ENCODE measurements at places on chromosomes 13 and 19.

GRCh38 chr13:85825454-85825853 is 26.2 kb upstream of the SLITRK6 start:
- no peak for DNase-seq

GRCh38 chr19:1438933-1439354 is 748 bp downstream of the RPS15 start:
- DNase-seq = no peak

GRCh38 chr13:25692099-25692498 is 320.3 kb downstream of the ATP8A2 start:
- no peak for DNase-seq

DNA sequence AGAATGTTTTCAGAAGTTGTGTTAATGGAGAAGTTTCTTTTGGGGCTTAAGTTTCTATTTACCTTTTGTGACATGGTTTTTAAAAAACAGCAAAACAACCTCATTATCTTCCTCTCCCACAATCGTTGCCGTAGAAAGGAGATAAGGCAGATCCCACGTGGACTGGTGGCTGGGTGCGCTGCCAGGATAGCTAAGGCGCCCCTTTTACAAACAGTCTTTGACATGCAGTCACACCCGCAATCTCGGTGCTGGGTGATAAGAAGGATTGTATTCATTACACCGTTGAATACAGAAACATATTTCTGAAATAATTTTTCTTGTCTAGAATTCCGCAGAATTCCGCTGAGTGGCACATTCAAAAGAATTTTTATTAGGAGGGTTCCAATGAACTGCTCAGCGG is 271.1 kb downstream of the UQCRFS1 start:
- DNase-seq = no peak

- no peak for DNase-seq
Measured at GRCh38 chr13:34352958-34353357, 535.0 kb downstream of the RFC3 start.

DNA sequence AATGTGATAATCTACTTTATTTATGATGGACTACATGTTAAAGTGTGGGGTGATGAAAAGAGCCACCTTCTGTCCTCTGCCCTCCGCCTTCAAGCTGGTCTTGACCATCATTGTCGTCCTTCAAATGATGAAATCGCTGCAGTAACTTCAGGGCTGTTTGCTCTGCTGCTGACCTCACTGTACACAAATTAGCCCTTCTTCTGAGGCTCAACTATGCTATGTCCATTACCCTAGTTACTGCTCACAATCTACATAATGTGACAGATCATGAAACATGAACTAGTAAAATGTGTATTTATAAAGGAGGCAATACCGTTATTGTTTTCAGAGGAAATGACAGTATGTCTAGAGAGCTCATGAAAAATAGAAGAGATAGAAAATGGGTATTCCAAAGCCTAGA is 145.9 kb downstream of the RFC3 start:
- DNase-seq = no peak

DNA sequence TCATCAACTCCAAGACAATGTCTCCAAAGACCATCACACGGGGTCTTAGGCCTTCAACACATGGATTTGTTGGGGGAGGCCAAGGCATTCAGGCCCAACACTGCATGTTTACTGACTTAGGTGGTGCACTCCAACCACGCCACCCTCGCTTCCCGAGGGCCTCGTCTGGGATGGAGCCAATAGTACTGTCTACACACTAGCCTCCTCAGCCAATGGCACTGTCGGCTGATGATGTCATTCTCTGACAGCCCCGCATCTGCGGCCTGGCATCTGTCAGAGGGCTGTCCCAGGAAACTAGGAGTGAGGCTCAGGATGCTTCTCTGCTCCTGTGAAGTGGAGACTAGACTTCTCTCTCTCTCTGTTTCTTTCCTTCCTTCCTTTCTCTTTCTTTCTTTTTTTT is 96.6 kb downstream of the TEX26 start:
- DNase-seq = no peak

GRCh38 chr13:42113478-42113877 is 65.0 kb downstream of the DGKH start:
- DNase-seq = no peak

- no peak for DNase-seq
Measured at GRCh38 chr13:43731296-43731695, 55.5 kb downstream of the ENOX1 start.

DNA sequence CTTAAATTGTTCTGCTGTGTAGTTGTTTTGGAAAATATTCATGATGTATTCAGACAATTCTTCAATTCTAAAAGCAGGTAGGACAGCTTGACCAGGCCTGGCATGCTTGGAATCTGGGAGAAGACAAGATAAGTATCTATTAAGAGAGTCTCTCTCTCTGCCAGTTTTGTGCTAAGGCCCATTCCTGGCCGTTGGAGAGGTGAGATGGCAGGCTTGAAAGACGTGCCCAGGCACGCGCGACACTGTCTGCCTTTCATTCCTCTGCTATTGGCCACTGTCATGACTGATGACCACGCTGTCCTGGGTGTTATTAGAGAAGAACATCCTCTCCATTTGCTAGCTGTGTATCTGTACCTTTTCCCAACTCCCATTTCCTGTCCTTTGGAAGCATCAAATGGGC is 90.3 kb downstream of the LHFPL6 start:
- DNase-seq = no peak

GRCh38 chr19:2271234-2272103 is 10.5 kb downstream of the PEAK3 start:
- no peak for DNase-seq

- DNase-seq = no peak
Measured at GRCh38 chr13:40433577-40433976, 232.9 kb downstream of the FOXO1 start.

DNA sequence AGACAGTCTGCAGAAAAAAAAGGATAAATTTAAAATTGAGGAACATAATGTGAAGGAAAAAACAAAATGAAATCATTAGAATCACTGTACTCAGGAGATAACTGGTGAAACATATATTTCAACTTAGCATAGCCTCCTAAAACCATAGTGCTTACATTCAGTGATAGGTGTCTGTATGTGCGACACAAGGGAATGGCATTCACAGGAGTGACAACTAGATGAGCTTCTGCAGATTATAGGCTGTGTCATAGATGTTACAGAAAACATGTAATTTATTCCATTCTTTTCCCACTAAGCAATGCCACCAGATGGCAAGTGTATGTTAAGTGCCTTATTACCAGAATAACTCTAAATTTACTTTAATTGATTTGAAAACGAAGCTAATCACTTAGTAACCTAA is 960.0 kb upstream of the PCDH20 start:
- DNase-seq = no peak

- no peak for DNase-seq
Measured at GRCh38 chr19:31594701-31595100, 245.5 kb upstream of the TSHZ3 start.

DNA sequence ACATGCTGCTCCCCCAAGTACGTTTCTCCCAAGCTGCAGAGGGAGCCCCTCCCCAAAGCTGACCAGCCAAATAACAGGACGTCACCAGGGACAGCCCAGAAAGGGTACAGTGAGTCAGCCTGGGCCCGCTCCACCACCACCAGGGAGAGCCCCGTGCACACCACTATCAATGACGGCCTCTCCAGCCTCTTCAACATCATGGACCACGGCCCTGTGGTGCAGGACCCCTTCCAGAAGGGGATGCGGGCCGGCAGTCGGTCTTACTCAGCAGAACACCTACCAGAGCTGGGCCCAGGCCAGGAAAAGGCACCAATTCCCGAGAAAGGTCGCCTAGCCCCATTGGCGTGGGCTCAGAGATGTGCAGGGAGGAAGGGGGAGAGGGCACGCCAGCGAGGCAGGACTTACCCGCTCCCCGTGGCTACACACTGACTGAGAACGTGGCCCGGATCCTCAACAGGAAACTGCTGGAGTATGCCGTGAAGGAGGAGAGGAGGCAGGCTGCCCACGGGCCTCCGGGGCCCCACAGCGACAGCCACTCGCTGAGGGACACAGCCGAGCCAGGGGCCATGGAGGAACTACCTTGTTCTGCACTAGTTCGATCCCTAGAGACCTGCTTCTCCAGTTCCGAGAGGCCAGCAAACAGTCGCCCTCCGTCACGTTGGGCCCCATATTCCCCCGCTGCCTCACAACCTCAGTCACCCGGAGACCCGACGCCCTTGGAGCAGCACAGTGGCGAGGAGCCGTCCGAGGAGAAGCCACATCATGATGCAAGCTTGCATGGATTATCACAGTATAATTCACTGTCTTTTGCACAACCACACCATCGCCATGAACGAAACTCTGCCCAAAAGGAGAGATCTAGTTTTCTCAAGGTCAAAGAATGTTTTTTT is 815.9 kb upstream of the KLHL1 start:
- no peak for DNase-seq

DNA sequence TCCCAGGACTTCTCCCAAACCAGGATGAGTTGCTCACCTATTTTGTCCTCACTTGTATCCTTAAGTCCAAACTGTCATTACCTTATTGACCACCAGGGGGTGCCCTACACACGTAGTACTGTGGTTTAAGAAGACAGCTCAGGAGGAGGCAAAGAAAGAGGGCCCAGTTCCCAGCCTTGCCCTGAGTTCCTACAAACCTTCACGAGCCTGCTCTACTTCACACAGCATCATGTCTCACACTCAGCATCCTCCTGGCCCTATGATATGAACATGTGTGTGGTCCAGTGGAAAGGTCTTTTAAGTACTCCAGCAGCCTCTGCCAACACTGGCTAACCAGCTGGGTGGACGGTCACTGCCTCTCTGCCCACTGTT is 8.1 kb upstream of the ZNF784 start:
- peak; percentile 81 for DNase-seq

DNA sequence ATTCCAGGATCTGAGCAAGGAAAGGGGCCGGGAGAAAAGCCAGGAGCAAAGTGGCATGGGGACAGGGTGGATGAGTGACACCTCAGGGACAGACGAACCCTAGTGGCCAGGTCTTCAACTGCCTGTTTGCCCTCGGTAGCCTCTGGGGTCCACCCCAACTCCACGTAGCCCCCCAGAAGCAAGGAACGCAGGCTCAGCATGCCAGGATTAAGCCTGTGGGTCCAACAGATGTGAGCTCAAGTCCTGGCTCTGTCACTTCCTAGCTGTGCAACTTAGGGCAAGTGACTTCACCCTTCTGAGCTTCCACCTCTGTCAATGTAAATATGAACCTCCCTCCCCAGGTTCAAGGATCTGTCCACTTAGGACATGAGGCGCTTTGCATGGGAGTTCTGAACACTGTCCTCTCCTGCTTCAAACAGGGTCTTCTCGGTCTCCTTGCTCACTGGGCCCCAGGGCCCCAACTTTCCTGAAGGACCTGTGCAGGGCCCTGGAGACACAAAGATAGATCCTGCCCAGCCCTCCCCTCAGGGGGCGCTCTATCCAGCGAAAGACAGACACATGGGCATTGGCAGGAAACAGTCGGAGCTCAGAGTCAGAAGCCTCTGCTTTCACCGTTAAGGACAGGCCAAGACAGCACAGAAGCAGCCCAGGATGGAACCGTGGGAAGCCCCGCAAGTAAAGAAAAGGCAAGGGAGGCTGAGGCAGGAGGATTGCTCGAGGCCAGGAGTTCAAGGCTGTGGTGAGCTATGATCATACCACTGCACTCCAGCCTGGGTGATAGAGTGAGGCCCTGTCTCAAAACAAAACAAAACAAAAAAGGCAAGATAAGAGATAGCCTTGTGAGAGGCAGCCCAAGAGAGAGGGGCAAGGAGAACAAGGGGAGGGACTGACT is 13.2 kb downstream of the SYDE1 start:
- no peak for DNase-seq

GRCh38 chr13:69389899-69390298 is 717.7 kb upstream of the ATXN8OS start:
- no peak for DNase-seq

Measured in NCI-H1092 (cell line).